ENCODE measurements at places on chromosomes 1 and 21. TPM values are rescaled to one million over a fixed set of nuclear protein-coding genes. Genes with fewer than 3 reads are reported as not detected.

METTL13 gene
- 15.0 TPM for polyA plus RNA-seq

C1orf115 gene
- 4.9 TPM for polyA plus RNA-seq

SPRR4 gene
- not detected for polyA plus RNA-seq

APOBEC4 gene
- polyA plus RNA-seq, result not detected

C4BPB gene
- polyA plus RNA-seq, result 0.12 TPM

KRTAP21-2 gene
- polyA plus RNA-seq, result not detected

CPTP gene
- 33.4 TPM for polyA plus RNA-seq

ZNF695 gene
- not detected for polyA plus RNA-seq

FCN3 gene
- polyA plus RNA-seq, result 21.9 TPM

HSF2BP gene
- polyA plus RNA-seq, result 0.32 TPM

PTPN22 gene
- polyA plus RNA-seq, result 0.15 TPM

OR10K2 gene
- not detected for polyA plus RNA-seq

BCL2L15 gene
- 0.26 TPM for polyA plus RNA-seq

CLCA1 gene
- polyA plus RNA-seq, result not detected

PRRX1 gene
- polyA plus RNA-seq, result 27.7 TPM

PTPN14 gene
- 9.1 TPM for polyA plus RNA-seq

- no peak for DNase-seq
Measured at GRCh38 chr1:207628776-207629175, 16.2 kb upstream of the CR1L start.

DNA sequence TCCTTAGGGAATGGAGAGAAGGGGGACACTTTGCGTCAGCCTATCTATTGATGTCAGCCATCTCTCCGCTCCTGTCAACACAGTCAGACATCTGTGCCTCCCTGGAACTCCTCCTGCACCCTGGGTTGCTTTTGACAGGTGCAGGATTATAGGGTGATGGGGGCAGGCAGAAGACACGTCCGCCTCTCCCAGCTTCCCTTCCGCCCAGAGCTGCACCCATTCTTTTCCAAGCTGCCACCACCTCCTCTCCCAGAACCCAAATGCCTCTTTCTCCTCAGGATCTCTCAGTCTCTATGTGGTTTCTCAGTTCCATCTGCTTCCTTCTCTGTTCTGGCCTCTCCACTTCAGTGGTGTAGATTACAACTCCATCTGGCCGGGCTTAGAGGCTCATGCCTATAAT is 17.1 kb upstream of the KIF1B start:
- DNase-seq, result no peak

DNA sequence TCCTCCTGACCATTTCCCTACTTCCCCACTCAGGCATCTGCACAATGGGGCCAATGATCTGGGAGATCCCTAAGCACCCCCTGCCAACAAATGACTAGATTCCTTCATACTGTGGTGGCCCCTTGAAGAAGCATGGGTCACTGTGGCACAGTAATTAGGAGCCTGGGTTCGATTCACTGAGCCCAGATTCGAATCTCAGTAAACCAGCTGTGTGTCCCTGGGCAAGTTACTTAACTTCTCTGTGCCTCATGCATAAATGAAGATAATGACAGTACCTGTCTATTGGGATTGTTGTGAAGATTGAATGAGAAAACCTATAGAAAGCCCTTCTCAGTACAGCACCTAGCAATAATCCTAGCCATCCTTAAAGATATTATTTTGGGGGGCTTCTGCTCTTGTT is 27.5 kb downstream of the SPAG17 start:
- DNase-seq, result no peak

DNA sequence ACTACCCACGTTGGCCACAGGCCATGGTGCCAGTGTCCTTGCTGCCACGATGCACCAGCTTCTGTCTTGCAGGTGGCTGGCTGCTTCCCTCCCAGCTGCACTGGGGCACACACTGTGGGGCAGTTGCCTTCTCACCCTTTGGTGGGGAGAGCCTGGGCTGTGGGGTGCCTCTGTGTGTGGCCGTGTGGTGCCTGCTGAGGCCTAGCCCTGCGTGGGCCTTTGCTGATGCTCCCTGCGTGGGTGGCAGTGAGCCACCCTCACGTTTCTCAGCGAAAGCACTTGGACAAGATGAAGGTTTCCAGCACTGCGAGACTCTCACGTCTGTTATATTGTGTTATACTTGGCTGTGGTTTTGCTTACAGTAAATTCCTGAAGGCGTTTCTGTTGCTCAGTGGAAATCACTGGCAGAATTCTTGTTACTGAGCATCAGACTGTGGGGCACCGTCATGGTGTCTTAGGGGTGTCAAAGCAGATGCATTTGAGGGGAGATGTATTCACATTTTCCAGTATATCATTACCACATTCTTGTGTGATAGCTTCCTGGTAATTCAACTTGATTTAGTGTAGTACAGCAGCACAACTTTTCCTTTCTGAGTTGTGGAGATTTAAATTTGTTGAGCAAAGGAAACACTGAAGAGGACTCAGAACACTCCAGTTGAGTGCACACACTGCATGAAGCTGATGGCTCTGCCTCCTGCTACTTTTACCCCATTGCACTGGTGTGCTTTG is 124.7 kb downstream of the PCBP3 start:
- DNase-seq, result no peak

GRCh38 chr1:241225741-241226140 is 131.3 kb downstream of the RGS7 start:
- DNase-seq, result no peak

DNA sequence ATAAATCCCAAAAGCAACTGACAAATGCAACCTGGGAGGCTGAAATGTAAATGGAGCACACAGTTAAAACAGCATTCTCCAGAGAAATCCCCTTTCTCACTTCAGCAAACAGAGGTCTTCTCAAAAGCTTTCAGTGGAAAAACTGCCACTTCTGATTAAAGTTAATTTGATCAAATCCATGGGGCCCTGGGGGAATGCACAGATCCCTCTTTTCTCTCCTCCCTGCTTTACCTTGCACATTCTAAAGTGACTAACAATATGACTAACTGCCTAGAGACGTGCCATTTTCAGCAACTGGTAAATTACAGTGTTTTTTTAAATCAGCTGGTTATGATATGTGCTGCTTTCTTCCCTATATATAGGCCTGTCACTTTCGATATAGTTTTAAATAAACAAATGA is 142.5 kb downstream of the RERE start:
- no peak for DNase-seq

DNA sequence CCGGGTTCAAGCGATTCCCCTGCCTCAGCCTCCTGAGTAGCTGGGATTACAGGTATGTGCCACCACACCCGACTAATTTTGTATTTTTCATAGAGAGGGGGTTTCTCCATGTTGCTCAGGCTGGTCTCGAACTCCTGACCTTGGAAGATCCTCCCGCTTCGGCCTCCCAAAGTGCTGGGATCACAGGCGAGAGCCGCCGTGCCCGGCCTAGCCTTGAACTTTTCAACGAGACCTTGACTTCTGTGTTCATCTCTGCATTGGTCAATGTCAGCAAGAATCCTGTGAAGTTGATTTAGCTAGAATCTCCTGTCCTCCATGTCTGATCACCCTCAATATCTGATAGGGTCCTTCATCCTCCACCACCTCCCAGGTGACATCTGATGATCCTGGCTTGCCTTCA is 11.4 kb upstream of the CNR2 start:
- DNase-seq, result no peak

DNA sequence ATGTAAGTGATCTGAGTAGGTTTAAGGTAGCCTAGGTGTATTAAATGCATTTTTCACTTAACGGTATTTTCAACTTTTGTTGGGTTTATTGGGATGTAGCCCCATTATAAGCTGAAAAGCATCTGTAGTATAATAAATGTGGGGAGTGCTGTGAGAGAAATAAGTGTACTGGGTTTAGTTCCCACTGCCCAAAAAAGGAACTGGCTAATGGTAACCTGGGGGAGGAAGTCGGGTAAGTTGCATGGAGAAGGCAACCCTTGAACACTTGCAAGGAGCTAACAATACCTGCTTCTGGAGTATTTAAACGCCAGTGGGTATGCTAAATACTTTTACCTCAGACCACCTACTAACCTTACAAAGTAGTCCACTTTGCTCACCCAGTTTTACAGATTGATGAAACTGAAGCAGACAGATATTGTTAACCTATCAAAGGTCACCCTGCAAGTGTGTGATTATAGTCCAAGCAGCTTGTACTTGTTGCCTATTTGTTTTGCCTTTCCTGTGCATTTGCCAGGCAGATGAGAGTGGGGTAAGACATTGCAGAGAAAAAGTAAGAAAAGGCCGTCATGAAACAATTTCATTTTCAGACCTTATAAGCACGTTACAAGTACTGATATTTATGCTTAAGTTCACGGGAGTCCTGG is 7.6 kb upstream of the SHISA4 start:
- no peak for DNase-seq

- DNase-seq, result no peak
Measured at GRCh38 chr21:15436031-15436430, 293.8 kb upstream of the USP25 start.

DNA sequence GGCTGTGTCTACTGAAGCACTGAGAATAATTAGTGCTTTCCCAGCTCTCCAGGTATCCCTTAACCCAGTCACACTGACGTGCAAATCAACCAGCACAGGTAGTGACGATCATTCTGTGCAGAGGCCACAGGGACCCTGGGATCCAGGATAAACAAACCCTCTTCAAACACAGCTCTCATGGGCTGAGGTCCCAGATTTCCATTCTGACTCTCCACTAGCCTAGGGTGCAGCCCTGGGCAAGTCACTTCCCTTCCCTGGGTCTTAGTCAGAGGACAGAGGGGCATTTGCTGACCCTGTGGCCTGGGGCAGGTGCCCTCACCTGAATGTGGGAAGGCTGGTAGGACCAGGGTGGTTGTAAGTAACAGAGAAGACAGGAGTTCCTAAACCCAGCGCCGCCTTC is 724.7 kb downstream of the MATN1 start:
- no peak for DNase-seq

GRCh38 chr1:64691626-64692025 is 53.2 kb upstream of the RAVER2 start:
- no peak for DNase-seq

- no peak for DNase-seq
Measured at GRCh38 chr1:154407198-154408091, 2.3 kb downstream of the IL6R start.

GRCh38 chr1:54460861-54461387 is 54.7 kb upstream of the SSBP3 start:
- no peak for DNase-seq

GRCh38 chr1:210264496-210265380 is 32.1 kb downstream of the SERTAD4 start:
- no peak for DNase-seq

DNA sequence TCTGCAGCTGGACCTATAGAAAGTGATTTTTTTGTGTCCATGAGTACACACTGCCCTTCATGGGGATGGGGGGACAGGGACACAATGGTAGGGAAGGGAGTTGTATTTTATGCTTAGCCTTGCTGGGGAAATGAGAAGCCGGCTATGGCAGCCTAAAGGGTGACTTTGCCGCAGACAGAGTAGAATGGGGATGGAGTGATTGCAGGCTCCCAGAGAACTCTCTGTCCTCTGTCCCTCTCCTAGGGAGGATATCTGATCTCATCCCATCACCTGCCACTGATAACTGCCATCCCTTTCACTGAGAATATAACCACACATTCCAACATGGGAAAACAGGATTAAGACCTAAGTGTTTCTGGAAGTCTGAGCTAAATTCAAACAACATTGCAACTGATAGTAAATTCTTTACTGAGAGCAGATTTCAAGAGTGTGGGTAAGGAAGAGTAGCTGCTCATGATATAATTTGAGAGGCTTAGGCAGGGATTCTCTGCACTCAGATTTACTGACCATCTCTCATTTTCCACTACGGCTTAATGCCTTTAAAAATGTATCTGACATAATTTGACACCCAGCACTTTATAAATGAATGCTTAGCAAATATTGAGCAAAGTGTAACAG is 13.9 kb downstream of the SH2D1B start:
- DNase-seq, result no peak

DNA sequence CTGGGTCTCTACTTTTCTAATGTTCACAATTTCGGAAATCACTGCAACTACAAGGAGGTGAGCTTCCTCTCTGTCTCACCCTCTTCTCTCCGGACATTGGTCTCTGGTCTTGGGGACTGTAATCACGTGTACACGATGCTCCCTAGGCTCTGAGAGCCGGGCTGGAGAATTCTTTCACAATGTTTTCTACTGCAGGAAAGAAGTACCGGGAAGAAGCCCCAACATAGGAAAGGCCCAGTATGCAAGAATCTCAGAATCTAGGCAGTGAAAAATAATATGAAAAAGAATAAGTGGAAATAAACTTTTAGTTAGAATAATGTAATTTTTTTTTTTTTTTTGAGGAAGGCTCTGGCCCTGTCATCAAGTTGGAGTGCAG is 13.5 kb upstream of the HJV start:
- DNase-seq, result no peak

DNA sequence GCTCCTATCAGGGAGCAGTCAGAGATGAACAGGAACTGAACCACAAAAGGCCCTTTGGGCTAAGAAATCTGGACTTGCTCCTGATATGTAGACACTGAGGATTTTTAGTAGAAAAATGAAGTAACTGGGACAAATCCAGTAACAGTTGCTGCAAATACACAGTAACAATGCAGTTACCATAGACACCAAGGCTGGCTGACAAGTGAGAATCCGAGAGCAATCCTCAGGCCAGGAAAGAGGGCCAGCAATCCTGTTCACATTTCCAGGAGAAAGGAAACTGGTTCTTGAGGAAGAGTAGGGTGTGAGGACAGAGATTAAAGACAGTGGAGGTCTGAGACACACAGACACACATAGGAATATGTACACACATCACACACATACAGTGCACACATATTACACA is 9.3 kb upstream of the LORICRIN start:
- DNase-seq, result no peak

- no peak for DNase-seq
Measured at GRCh38 chr1:19124273-19124672, 85.8 kb downstream of the UBR4 start.

- DNase-seq, result no peak
Measured at GRCh38 chr1:60171801-60172200, 98.2 kb upstream of the C1orf87 start.

DNA sequence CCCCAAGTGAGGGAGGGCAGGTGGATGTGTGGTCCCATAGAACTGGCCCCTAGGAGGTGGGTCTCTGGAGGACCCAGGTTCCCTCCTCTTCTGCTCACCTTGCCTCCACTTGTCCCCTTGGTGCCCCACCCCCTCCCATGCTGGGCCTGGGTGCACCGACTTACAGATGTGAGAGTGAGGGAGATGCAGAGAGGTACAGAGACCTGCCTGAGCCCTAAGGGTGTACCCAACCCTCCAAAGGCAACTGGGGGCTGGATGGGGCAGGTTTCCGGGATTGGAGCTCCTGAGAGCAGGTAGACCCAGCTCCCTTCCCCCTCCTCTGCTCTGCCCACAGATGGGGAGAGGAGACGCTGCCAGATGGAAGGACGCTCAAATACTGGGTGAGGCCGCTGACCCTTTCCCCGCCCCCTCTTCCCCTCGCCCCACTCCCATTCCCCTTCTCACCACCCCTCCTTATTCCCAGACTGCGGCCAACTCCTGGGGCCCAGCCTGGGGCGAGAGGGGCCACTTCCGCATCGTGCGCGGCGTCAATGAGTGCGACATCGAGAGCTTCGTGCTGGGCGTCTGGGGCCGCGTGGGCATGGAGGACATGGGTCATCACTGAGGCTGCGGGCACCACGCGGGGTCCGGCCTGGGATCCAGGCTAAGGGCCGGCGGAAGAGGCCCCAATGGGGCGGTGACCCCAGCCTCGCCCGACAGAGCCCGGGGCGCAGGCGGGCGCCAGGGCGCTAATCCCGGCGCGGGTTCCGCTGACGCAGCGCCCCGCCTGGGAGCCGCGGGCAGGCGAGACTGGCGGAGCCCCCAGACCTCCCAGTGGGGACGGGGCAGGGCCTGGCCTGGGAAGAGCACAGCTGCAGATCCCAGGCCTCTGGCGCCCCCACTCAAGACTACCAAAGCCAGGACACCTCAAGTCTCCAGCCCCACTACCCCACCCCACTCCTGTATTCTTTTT is 10.3 kb downstream of the TINAGL1 start:
- no peak for DNase-seq

GRCh38 chr1:86499987-86500593 is 31.4 kb downstream of the CLCA1 start:
- DNase-seq, result no peak

All from psoas muscle (tissue), 8 donors.